CD4-positive, alpha-beta T cell (primary cell): ENCODE measurements at places on chromosomes 11 and 22.

DNA sequence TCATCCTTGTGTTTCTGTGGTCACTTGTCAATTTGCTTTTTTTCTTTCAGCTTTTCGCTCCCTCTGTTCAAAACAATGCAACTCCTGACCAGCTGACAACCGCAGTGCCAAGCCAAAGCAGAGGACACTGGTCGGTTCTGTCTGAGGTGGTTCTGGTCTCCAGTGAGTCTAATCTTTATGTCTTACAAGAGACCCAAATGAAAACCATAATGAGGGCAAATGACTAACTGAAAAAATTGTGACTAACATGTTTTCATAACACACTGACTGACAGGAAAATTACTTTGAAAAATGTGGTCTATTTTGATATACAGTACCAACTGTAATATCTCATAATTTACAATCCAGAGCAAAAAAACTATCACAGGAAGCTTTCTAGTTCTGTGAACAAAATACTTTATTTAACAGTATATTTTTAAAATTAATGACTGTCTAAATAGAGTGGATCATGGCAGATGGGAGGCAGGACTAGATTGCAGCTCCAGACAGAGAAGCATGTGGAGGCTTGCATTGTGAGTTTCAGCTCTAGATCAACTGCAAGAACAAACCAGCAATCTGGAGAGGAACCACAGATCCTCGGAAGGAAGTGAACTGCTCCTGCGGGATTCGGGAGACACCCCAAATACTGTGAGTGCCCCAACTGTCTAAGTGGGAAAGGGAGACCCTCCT is 311.8 kb downstream of the SBF2 start:
- no peak for DNase-seq

DNA sequence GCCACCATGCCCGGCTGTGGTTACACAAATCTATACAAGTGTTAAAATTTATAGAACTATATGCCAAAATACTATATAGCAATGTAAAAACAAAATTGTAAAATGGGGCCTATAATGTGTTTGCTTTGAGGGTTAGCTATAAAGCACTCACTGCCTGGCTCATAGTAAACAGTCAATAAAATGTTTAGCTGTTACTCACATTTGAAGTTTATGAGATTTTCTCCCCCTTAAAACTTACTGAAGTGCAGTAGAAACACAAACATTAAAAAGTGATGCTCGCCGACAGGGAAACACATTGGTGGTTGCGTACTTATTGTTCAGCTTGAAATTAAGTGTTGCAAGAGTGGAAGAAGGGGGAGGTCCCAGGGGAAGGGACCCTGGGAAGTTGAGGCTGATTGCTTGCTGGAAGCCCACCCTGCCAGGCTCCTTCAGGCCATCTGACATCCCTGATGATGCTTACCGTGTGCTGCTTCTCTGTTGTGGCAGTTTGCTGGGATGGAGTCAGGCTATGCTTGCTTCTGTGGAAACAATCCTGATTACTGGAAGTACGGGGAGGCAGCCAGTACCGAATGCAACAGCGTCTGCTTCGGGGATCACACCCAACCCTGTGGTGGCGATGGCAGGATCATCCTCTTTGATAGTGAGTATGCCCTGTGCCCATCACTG is 52.1 kb downstream of the KREMEN1 start:
- DNase-seq: no peak

DNA sequence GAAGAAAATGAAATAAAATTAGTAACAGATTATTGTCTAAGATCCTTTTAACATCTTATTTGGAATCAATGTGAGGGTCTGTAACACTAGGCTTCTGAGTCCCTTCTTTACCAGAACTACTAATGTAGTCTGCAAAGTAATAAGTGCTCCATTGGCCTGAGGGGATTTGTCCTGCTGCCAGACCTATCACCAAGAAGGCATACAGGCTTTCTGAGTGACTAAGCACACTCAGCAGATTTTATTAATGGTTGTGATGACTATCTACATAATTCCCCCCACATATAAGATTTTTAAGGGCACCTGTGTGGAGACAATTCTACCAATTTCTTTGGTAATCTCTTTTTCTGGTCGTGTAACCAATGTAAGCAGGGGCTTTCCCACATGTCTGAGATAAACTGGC is 365.0 kb upstream of the FAT3 start:
- DNase-seq: no peak

DNA sequence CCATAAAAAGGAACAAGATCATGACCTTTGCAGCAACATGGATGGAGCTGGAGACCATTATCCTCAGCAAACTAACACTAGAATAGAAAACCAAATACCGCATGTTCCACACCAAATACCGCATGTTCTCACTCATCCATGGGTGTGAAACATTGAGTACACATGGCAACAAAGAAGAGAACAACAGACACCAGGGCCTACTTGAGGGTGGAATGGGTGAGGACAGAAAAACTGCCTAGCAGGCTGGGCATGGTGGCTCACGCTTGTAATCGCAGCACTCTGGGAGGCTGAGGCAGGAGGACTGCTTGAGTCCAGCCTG is 12.3 kb downstream of the EHD1 start:
- no peak for DNase-seq

- no peak for DNase-seq
Measured at GRCh38 chr11:68509066-68509465, 48.5 kb downstream of the PPP6R3 start.

GRCh38 chr11:130209128-130209932 is 49.7 kb downstream of the ST14 start:
- DNase-seq: no peak

DNA sequence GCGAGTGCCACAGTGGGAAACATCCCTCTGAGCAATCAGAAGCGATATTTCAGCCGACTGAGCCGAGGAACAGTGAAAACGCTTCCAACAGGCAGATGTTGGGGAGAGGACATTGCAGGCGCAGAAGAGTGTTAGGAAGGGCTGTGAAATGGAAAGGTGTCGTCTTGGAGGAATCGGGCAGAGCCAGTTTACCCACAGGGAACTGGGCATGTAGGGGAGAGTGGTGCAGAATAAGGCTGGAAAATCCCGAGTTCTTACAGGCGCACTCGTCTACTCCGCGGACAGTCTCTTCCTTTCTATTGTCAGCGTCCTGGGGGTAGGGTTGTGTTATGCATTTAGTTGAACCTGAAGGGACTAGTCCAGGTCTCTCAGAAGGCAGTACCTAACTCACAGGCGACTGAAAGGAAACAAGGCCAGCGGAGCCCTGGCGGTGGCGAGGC is 1.1 kb upstream of the APLP2 start:
- no peak for DNase-seq

DNA sequence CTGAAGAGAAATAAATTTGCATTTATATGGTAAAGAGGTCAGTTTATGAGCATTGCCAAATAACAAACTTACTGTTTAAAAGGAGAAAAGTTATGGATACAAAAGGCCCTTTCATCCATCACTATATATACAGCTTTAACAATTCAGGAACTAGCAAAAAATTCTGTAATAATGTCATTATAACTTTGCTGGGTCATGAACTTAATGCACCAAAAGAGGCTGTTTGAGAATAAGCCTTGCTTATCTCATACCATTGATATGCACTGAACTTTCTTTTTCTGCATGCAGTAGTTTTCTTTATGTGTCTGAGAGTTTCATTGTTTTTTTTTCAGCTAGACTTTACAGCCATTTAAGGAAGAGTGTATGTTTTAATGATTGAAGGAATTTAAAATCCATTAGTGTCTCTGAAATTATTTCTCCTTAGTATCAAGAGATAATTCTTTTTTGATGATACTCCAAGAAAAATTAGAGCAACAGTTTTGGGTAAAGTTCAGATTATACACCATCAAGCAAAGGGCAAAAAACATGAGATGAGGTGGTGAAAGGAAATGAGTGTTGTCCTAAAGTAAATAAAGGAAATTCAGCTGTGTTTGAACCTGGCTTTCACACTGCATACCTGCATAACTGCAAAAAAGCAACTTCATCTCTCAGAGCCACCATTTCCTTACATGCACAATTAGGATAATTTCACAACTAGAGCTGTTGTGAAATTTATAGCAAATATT is 188.2 kb upstream of the ANO3 start:
- no peak for DNase-seq

GRCh38 chr11:72422414-72422813 is 11.9 kb downstream of the CLPB start:
- no peak for DNase-seq

DNA sequence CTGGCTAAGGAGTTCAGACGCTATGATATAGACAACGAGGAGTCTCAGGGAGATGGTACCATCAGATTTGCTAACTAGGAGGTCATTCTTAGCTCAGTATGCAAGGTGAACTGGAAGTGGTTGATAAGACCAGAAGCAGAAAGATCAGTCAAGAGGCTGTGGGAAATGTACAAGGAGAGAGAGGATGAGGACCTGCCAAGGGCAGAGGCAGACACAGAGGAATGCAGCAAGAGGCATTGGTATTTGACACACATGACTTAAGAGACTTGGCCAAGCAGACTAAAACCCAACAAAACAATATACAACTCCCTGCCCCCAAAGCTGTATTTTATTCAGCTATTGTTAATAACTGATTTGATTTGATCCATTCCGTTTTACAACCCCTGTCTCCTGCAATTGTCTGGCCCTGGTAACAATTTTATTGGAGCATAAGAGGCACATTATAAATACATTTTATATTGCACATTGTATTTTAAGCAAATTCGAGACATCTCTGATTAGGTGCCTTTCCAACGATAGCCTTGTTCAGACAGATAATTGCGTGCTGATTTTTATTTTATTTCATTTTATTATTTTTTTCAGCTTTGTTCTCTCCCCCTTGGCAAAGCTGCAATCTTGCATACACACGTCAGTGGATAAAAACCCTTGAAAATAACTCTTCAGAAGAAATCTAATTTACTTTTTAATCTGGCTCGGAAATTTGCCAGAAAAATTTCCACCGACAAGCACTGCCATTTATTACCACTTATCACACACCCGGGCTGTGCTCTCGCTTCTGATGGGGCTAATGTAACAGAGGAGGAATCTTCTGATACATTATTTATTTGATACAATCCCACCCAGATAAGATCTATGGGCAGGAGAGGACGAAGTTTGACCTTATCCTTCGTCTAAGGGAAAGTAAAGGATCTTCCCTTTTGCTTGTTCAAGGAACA is 237.8 kb downstream of the NXPE2 start:
- no peak for DNase-seq

DNA sequence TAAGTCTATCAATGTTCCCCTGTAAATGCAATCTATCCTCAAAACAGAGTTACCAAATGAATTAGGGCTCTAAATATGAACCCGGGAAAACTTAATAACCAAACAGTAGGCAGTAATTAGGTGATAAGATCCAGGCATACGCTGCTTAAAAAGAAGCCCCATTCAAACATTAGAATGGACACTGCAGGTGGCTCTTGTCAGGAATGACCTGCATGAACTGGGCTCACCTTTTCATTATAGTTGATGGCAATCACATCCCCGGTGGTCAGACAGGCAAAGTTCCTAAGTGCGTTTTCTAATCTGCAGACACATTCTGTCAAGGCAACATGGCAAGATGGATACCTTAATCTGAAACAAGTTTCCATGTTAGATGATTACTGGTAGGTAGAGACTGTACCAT is 14.0 kb downstream of the UFD1 start:
- DNase-seq: no peak

DNA sequence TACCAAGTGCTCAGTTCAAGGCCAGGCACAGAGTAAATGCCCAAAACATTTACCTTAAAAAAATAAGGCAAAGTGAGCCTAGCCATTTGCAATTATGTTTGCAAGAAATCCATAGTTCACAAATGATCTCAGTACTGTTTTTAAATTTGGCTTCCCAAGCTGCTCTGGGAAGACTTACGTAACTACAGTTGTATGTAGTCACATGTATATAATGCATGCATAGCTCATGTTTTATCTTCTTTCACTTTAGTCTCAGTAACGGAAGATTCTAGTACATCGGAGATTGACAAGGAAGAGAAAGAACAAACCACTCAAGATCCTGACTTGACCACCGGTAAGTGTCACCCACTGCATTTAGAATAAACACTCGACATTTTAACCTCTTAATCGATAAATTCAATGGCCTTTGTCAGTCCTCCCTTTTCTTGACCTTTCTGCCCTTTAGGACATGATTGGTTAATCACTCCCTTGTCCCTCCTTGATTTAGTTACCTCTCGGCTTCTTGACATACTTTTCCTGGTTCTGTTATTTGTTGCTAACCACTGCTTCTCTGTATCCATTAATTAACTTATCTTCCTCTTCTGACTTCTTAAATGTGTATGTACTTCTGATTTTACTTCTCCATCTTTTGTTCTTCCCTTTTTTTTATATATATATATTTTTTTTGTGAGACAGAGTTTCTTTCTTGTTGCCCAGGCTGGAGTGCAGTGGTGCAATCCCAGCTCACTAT is 18.0 kb upstream of the JHY start:
- no peak for DNase-seq

DNA sequence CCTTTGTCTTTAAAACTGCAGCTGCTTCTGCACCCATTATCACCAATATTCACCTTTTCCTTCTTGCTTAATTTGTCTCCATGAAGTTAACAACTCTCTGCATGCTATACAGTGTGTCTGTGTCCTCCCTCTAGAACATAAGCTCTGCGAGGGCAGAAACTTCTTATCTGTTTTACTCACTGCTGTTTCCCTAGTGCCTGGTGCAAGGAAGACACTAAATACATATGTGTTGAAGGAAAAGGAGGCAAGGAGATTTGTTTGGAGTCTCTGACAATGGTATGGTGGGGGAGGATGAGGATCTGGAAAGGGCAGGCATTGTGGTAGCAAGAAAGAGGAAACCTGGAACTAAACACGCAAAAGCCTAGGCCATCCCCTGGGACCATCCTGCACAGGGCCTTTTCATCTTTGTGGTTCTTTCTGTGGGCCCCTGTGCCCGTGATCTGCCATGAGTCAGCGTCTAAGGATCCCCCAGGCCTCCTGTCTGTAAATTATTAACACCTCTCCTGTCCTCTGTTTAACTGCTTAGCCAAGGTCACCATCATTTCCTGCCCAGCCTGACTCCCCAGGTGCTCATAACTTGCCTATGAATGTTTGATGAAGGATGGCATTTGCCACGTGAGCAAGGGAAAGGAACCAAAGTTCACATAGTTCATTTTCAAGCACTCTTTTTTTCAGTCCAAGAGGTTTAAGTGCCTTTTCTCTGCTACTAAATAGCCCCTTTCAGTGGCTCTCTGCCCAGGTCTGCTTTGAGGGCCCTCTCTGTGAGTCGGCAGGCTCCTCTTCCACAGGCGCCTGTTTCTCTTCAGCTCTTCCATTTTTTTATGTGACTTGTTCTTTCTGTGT is 131.1 kb downstream of the RASSF10 start:
- no peak for DNase-seq
